ENCODE measurements at places on chromosomes 5 and 9.

GRCh38 chr5:141411575-141411974 is 1.2 kb upstream of the PCDHGA10 start:
- DNase-seq, result no peak

DNA sequence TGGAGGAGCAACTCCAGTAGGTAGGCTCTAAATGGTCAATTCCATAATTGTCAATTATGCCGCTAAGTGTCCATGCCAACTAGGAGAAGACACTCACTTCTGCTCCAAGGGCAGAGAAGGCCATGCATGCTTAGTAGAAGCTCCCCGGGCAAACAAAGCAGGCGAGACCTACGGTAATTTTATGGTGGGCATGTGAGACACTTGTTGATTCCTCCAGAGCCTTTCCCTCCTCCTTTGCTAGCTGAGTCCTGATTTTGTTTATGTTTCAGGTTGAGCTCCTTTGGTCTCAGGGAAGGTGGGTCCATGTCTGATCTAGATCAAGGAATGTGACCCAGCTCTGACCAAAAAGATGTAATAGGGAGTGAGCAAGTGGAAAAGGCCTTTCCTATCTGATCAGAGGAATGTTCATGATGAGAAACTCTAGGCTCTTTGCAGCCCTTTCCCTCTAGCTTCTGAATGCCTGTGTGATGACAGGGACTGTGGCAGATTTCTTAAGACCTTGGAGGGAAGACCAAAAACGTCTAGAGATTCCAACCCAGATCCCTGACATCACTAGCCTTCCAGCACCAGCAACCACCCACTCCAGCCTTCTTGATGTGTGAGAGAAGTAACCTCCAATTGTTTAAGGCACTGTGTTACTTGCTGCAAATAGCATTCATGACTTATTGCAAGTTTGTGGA is 7.7 kb upstream of the CPEB4 start:
- no peak for DNase-seq

DNA sequence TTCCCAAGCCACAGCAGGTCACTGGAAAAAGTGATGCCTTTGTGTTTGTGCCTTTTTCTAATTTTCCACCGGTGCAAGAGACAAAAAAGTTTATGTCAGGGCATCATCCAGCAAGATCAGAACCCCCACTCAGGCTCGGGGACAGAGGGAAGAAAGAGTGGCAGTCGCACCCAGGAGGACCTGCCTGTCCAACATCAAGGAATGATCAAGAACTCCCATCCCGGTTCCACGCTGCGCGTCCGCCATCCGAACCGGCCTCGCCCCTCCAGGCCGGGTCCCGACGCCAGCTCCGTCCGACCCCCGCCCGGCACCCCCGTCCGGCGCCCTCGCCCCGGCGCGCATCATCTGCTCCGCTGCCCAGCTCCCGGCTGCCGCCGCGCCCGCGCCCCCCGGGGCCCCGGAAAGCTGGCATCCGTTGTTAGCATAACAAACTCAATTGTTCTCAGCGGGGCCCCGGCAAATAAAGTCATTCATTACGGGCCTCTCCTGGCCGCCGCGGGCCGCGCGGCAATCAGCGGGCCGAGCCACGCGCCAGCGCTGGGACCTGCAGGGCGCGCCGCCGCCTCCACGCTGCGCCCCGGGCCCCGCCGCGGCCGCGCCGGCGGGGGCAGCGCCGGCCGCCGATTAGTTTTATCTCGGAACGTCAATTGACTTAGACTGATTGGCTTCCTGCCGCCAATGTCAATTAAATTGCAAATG is 48.1 kb downstream of the PAX5 start:
- DNase-seq, result no peak

GRCh38 chr5:5288201-5288600 is 134.3 kb upstream of the ICE1 start:
- no peak for DNase-seq

GRCh38 chr5:149540089-149540488 is 11.2 kb downstream of the CSNK1A1 start:
- DNase-seq, result no peak

DNA sequence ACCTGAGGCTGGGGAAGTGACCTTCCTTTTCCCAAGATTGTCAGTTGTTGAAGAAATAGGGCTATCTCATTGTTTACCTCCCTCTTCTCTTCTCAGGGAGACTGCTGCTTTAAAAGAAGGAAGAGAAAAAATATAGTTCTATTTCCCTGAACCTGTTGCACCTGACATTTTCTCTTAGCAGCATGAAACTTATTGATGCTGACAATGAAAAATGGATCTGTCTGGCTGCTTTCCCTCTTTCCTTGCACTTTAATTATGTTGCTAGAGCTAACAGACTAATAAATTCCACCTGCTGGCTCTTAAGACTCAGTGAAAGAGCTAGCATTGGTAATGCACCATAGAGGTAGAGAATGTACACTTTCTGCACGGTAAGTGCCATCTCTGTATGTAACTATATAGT is 6.2 kb upstream of the CKMT2 start:
- DNase-seq, result no peak

- DNase-seq, result no peak
Observed at GRCh38 chr9:3768712-3769457, 243.1 kb upstream of the RFX3 start.

GRCh38 chr9:2963307-2963706 is 119.4 kb upstream of the PUM3 start:
- DNase-seq, result peak; percentile 10

DNA sequence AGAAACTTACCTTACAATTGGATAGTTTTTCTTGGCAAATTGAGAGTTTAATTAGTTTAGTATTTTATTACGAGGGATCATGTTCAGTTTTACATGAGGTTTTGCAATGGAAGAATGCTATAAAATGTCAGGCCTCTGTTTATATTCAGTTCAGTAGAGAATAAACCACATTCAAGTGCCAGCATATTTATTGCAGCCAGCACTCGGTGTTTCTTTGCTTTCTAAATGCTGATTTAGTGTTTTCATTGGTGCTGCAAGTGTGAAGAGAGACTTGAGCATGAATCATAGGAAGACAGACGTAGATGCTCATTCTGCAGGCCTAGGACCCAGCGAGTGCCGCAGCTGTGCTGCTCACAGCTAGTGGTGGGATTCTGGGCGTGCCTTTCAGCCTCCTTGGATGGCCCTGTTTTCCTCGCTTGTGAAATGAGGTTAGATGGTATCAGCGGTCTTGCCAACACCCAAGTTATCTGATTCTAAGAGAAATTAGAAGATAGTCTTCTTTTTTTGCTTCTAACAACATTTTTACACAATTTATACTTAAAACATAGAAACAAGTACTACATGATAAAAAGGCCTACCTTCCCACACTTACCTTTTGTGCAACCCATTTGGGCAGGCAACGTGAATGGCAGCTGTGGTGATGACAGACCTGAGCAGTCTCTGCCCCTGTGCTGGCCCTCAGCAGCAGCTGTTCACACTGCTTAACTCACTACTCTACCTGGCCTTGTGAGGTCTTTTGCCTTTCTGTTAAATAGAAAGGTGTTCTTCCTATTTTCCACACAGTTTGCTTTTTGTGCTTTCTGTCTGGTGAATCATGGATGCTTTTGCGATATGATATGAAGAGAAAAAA is 26.8 kb upstream of the TNFAIP8 start:
- DNase-seq, result no peak

DNA sequence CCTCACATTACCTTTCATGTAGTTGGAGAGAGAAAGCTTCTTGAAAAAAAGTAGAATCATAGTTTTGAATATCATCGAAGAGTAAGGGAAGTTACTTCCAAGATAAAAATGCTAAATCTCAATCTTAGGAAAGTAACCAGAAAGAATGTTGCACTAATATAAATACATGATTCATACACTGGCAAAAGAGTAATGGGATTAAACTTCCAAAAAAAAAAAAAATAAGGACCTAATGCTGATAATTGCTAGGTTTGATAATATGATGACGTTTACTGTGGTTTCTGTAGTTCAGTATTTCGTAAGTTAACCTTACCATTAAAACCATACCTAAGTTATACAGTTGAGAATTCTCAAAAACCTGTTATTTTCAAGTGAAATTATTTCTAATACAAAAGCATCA is 573.8 kb upstream of the CDH9 start:
- DNase-seq, result no peak

DNA sequence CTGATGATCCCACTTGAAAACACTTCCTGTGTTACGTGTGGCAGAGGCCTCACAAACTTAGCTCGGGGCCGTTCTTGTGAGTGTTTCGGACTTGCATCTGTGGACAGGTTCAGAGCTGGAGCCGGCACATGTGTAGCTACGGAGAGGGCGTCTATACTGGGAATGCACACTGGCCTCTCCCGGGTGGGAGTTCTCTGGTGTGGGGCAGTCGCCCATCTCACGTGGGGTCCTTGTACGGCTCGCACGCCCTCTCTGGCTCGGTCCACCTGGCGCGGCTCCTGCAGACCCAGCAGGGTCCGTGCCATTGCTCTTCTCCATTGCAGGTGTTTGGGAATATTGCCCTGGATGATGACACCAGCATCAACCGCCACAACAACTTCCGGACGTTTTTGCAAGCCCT is 197.9 kb downstream of the CACNA1B start:
- no peak for DNase-seq

GRCh38 chr9:138122201-138122600 is 244.6 kb downstream of the CACNA1B start:
- DNase-seq, result no peak

GRCh38 chr9:129414993-129415941 is 205.6 kb downstream of the C9orf50 start:
- DNase-seq, result peak; percentile 62

DNA sequence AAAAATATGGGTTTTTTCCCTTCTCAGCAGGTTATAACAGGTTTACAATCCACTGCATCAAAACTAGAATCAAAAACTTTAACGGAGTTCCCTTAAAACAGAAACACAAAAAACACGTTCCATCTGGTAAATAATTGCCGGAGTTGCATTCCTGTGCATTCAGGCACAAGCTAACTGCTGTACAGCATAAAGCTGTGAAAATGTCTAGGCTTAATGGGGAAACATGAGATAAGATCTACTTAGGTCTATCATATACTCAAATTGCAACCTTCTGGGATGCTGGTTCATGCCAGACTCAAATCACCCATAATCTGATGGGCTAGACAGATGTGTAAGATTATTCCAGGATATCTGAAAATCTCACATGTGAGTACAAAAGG is 265.3 kb downstream of the DOCK8 start:
- no peak for DNase-seq

DNA sequence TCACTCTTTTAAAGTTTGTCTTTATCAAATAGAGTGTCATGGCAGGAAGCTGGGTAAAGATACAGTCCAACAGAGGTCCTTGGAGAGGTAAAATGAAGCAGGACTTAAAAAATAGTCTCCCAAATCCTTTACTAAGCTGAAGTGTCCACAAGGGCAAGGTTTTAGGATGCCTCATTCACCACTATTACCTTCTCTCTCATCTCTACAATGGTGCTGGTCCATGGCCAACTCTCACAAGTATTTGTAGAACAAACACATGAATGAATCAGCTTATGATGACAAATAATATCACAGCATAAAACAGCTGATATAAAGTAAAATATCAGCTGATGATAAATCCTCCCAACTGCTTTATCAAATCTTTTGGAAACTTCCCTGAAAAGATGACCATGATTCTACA is 162.3 kb upstream of the ZNF462 start:
- DNase-seq, result no peak

DNA sequence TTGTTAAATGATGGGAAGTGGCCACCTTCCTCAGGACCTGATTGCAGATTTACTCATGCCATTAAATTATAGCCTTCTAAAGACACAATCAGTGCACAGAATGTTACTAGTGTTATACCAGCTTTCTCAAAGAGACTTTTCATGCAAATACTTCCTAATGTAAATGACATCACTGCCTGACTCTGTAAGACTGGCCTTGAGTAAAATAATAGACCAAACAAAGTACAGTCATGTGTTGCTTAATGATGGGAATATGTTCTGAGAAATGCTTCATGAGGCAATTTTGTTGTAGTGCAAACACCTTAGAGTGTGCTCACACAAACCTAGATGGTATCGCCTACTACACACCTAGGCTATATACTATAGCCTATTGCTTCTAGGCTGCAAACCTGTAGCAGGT is 17.0 kb upstream of the C1QTNF3 start:
- no peak for DNase-seq

GRCh38 chr5:133041910-133042309 is 9.9 kb upstream of the HSPA4 start:
- no peak for DNase-seq

DNA sequence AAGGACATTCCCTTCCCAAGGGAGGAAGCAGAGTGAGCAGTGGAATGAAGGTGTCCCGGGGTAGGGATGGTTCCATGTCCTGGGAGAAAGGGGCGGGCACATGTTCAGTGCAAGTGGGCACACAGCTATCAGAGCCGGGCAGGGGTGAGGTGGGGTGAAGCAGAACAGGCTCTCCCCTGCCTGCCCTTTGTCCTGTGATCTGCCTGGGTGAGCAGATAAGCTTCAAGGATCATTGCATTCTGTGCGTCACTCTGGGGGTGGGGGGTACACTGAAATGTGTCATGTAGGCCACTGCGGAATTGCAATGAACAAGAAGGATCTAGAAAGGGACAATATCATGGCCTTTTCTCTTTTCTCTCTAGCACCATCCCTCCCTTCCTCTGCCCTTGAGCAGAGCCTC is 61.7 kb upstream of the SHB start:
- DNase-seq, result no peak

GRCh38 chr5:54659700-54660131 is 142.2 kb downstream of the SNX18 start:
- DNase-seq, result no peak

GRCh38 chr9:138013273-138013672 is 135.7 kb downstream of the CACNA1B start:
- DNase-seq, result no peak

GRCh38 chr9:130172161-130172857 is at the start of gene NCS1:
TSS of gene NCS1 (plus strand) at chr9:130172404. CDS start at chr9:130172664, 260 bp downstream.
- DNase-seq, result peak; percentile 79

GRCh38 chr5:109911731-109912130 is 222.0 kb downstream of the MAN2A1 start:
- no peak for DNase-seq

DNA sequence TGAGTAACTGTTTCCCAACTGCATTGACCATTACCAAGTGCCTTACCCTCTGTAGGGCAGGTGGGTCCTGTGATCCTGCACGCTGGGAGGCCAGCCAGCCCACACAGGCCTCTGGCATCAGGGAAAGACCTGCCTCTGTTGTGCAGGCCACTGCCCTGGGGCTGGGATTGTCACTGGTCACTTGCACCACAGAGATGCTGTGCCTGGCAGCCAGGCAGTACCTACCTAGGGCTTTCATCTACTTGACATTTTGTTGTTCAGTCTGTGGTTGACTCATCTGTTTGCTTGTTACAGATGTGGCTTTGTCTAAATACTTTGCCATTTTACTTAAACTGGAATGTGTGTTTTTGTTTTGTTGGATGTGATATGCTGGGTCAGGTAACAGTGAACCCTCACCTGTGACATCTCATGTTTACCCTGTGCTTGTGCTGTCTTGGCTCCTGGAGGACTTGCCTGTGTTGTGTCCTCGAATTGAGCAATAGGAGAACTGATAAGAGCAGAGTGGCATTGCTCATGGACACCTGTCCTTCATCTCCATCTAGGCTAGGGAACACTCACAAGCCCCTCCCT is 32.8 kb downstream of the SECISBP2 start:
- DNase-seq, result no peak

Measured in NCI-H82 (cell line).